Suppressor macrophage (primary cell): ENCODE measurements at places on chromosomes 13 and 19.

DNA sequence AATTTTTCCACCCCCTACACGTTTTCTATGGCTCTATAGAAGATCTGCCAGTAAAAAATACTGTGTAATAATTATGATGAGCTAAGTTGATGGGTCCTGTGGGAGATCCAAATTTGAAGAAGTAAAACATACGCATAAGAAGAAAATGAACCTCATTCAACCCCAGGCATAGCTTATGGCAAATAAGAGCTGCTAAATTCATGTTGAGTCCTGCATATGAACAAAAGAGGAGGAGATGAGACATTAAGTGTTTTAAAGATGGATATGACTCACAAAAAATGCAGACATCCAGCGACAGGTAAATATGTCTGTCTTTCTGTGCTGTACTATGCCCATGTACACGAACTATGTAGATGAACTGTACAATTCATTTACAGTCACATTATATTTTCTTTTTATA, 101.9 kb downstream of the LIG4 start:
- no peak for DNase-seq

DNA sequence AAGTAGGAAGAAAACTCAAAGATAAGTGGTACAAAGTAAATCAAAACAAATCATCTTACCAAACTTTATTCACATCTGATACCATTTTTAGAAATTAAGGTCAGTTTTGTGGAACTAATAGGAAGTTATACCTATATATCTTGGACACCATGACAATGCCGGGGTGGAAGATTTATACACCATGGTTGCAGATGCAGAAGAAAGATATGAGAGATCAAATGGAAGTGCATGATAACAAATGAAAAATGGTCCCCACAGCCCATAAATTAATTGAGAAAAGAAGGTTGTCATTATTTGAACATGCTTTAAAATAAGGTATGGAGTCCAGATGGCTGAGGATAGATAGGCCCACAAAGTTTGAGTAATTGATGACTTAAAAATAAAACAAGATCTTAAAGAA, 276.8 kb downstream of the TSHZ3 start:
- DNase-seq = no peak

- no peak for DNase-seq
Measured at GRCh38 chr13:35838356-35838755, 292.8 kb downstream of the DCLK1 start.

GRCh38 chr13:44307844-44308243, 65.8 kb upstream of the SERP2 start:
- DNase-seq = no peak

- peak; percentile 1 for DNase-seq
Measured at GRCh38 chr19:47005873-47006272, 13.8 kb upstream of the NPAS1 start.

DNA sequence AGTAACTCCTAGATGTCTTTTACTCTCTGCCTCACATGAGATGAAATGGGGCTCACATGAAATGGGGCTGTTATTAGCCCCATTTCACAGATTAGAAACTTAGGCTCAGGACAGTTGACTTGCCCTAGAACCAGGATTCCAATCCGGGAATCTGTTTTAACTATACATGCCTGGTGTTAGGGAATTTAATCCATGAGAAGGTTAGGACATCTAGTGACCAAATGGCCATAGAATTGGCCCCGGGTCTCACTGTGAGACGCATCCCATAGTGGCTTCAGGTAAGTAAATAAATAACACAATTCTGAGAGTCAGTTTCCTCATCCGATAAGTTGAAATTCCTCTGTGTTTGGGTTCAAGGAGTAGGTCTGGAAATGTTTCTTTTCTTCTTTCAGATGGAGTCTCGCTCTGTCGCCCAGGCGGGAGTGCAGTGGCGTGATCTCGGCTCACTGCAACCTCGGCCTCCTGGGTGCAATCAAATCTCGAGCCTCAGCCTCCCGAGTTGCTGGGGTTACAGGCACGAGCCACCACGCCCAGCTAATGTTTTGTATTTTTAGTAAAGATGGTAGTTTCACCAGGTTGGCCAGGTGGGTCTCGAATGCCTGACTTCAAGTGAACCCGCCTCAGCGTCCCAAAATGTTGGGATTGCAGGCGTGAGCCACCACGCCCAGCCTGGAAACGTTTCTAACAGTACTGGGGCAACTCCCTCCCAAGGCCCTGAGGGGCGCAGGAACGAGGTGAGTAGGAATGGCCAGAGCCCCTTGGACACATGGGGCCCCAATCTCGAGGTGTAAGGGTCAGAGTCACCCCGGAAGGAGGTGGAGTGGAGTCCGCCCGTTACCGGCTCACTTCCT, 1.2 kb upstream of the ZNF574 start:
- peak; percentile 44 for DNase-seq

GRCh38 chr19:51311351-51312257, at the start of gene IGLON5:
IGLON5 (plus strand) TSS chr19:51311644; CDS start chr19:51311848, 204 bp downstream.
- DNase-seq = no peak

DNA sequence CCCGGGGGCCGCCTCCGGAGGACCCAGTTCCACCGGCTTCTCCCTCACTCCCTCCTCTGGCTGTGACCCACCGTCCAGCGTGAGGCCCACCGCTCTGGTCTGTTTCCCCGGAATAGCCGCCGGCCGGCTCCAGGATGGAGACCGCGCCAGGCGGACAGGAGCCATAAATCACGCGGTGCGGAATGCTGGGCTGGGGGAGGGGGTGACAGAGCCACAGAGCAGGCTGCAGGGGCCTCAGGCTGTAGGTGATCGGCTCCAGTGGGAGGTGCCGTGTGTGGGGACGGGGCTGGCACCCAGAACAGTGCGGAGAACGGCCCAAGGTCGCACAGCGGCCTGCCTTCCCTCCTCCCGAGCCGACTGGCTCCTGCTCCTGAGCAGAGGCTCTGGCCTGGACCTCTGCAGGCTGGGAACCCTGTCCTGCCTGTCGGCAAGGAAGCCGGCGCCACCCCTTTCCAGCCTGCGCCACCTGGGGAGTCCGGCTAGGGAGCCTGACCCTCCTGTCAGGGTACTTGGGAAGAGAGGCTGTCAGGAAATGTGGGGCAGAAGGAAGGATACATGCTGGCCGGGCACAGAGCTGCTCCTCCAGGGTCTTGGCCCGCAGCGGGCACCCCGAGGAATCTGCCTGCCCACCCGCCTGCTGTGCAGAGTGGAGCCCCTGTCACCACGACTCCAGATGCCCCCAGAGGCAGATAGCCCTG, 8.3 kb downstream of the PIAS4 start:
- no peak for DNase-seq

GRCh38 chr19:49684251-49684982, 5.0 kb upstream of the ADM5 start:
- peak; percentile 46 for DNase-seq

DNA sequence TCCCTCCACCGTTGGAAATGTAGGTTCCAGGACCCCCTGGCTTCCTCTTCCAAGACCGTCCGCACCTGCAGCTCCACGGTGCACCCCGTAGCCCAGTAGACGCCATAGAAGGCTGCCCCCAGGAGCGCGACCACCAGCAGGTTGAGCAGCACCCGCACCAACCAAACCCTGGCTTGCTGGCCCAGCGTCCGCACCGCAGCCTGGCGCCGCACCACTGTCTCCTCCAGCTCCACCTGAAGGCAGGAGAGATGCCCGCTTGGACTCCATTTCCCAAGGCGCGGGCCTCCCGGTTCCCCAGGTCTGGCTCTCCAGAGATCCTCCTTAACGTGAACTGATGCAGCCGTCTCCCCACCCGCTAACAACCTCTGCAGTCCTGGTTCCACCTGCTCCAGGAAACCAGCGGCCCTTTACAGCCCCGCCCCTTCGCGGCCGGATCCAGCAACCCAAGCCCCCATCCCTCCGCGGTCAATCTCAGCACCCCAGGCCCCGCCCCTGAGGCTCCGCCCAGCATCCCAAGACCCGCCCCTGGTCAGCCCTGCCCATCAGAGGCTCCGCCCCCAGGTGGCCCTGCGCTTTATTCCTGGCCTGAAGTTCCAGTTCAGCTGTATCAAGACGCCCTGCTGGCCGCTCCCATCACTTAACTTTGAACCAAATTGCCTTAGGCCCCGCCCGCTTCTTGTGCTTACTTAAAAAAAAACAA, 5.0 kb upstream of the LENG1 start:
- DNase-seq = peak; percentile 87

DNA sequence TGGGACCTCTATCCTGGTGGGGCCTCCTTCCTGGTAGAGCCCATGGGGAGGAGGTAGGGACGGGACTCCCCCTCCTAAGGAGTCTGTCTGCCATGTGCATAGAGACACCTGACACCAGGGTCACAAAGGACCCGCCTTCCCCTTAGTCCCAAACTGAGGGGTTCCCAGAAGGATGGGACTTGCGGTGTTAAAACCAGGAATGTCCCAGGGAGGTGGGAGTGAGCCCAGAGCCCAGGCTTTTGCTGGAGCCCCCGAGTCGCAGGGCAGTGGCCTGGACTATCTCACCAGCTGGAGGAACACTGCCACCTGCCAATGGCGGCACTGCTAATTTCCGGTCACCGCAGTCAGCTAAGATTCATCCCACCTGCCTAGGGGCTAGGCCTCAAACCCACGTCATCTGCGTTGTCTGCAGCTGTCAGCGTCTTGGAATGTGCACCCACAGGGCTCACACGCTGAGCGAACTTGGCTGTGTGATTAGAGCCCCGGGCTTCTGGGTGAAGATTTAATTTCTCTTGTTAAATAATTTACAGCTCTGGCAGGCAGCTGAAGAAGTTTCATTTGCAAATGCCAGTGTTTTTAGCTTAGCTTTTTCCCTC, 31.9 kb upstream of the ATP11A start:
- DNase-seq = no peak

GRCh38 chr13:45737571-45738017, 35.5 kb downstream of the CBY2 start:
- DNase-seq = no peak

GRCh38 chr13:76292726-76293125, 593.5 kb downstream of the KCTD12 start:
- DNase-seq = no peak

DNA sequence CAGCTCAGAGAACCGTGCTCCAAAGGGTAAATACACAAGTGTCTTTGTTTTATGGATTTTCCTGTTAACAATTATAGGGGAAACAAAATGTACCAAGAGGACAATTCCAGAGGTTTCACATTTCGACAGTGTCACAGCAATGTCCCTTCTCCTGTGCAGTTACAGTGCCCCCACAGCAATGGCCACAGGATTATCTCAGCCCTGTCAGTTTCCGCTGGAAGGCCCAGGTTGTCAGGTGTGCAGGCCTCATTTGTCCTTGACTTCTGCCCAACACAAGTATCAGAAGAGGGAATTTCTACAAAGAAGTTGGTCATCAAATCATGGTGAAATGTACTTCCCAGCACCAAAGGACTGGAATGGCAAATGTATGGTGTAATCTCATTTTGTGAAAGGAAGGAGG, 11.2 kb upstream of the N4BP2L2 start:
- no peak for DNase-seq

GRCh38 chr19:46469541-46470185, 1.7 kb downstream of the PNMA8A start:
- no peak for DNase-seq

DNA sequence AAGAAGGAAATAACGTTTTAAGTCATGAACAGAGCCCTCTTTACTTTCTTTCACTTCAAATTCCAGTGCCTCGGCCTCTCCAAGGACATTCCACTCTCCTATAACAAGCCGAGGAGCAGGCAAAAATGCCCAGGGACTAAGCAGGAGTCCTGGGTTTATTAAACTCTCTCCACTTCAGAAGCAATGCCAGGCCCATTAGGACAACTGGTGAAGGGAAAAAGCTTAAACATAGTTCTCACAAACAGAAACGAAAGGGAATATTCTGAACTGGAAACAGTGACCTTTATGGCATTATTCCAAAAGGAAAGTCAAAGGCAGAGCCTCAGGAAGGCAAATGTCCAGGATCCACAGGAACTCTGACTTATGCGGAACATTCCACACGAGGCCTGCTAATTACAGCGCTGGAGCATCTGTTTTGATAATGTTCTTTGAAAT, 30.9 kb upstream of the MED4 start:
- no peak for DNase-seq

- DNase-seq = no peak
Measured at GRCh38 chr19:53826876-53827275, 2.8 kb upstream of the NLRP12 start.

GRCh38 chr13:85282876-85283275, 516.3 kb downstream of the SLITRK6 start:
- DNase-seq = no peak

DNA sequence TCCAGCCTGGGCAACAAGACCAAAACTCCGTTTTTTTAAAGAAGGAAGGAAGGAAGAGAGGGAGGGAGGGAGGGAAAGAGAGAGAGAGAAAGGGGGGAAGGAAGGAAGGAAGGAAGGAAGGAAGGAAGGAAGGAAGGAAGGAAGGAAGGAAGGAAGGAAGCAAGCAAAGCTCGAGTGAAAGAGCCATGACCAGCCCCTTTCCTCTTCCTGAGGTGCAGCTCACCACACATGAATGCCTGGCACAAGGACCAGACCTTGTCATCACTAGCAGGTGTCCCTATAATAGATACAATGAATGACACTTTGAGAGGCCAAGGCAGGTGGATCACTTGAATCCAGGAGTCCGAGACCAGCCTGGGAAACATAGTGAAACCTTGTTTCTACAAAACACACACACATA, 31.0 kb downstream of the SPRY2 start:
- DNase-seq = no peak

DNA sequence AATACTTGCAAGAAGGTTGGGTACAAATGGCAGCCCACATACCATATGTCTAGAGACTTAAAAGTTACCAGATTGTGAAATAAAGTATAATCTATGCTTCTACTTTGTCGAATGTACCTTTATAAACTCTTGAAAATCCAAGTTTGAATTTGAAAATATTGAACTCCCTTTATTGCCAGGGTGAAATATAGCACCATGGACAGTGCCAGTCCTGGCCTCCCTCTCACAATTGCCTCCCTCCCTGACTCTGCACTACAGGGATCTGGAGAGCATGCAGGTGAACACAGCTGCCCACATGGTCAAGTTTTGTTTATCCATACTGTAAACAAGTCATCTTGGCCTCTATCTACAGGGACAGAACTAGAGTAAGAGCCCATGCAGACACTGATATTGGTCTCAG, 394.1 kb upstream of the SLITRK6 start:
- no peak for DNase-seq

DNA sequence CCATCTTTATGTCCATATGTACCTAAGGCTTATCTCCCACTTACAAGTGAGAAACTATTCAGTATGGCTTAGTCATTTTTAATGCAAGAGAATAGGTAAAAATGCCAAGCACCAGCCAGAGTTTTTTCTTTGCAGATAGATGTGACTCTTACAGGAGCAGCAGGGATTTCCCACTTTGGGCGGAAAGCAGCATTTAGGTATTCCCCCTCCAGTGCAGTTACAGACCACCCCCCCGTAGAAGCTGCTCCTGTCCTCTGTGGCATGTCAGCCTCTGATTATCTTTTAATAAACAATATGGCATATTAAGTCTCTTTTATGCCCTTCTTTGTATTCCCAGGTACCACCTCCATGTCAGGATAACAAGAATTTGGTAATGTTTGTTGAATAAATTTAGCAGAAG, 24.7 kb upstream of the USPL1 start:
- no peak for DNase-seq
